RWPE2 (cell line): ENCODE measurements at places on chromosomes 7 and 10.

DNA sequence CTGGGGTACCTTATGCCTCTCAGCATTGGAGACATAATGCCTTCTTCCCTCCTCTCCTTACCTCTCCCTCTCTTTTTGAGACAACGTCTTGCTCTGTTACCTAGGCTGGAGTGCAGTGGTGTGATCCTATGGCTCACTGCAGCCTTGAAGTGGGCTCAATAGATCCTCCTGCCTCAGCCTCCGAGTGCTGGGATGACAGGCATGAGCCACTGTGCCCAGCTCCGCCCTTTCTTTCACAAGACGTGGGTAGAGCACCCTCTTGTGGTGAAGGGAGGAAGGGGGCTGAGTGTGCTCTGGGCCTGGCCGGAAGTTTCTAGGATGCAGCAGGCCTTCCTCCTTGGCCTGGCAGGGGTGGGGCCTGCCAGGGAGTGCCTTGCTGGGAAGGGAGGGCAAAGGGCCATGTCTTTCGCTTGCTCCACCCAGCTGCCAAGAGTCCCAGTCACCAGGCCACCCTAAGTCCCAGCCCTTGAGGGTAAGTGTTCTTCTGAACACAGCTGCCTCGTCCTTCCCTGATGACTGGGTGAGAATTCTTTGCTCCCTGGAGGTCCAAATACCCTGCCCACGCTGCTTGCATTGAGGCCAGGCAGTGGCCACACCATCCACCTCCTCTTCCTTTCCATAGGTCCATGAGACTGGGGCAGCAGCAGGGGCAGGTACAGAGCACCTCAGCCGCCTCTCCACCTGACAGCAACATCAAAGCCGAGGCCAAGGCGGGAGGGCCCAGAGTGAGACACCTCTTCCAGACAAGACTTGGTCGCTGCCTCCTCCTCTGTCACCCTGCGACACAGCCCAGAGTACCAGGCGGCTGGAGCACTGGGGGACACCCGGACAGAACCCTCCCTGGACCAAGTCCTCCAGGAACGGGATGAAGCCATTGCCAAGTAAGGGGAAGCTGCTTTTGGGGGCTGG is 3.7 kb downstream of the ABHD11 start:
- peak overlapping the region; percentile 43 for H3K27ac ChIP-seq
- no peaks in the 10 kb centered on the region for H3K27me3 ChIP-seq
- H3K36me3 ChIP-seq, result peaks cover 13% of the 10 kb centered on the region
- H3K4me1 ChIP-seq, result no peaks in the 10 kb centered on the region

GRCh38 chr10:121519901-121520493 is 78.2 kb downstream of the FGFR2 start:
- H3K27ac ChIP-seq, result no peak overlapping the region
- H3K27me3 ChIP-seq, result no peaks in the 10 kb centered on the region
- H3K36me3 ChIP-seq, result no peaks in the 10 kb centered on the region
- H3K4me1 ChIP-seq, result no peaks in the 10 kb centered on the region

- H3K4me1 ChIP-seq, result no peaks in the 10 kb centered on the region
- no peak for DNase-seq
- no peaks in the 10 kb centered on the region for H3K27me3 ChIP-seq
- no peaks in the 10 kb centered on the region for H3K36me3 ChIP-seq
- H3K4me3 ChIP-seq, result no peak overlapping the region
Measured at GRCh38 chr10:66723608-66724400, 202.0 kb upstream of the LRRTM3 start.

- H3K27ac ChIP-seq, result no peak overlapping the region
- H3K36me3 ChIP-seq, result no peaks in the 10 kb centered on the region
- DNase-seq, result no peak
Measured at GRCh38 chr7:18257711-18258110, 230.1 kb upstream of the PRPS1L1 start.

GRCh38 chr7:111517549-111517951 is 44.7 kb downstream of the IMMP2L start:
- H3K36me3 ChIP-seq, result peaks cover 3% of the 10 kb centered on the region; the same call in 1 of the 2 replicates
- H3K4me3 ChIP-seq, result no peak overlapping the region
- no peak for DNase-seq
- no peaks in the 10 kb centered on the region for H3K27me3 ChIP-seq
- peak overlapping the region; percentile 83 for H3K27ac ChIP-seq

DNA sequence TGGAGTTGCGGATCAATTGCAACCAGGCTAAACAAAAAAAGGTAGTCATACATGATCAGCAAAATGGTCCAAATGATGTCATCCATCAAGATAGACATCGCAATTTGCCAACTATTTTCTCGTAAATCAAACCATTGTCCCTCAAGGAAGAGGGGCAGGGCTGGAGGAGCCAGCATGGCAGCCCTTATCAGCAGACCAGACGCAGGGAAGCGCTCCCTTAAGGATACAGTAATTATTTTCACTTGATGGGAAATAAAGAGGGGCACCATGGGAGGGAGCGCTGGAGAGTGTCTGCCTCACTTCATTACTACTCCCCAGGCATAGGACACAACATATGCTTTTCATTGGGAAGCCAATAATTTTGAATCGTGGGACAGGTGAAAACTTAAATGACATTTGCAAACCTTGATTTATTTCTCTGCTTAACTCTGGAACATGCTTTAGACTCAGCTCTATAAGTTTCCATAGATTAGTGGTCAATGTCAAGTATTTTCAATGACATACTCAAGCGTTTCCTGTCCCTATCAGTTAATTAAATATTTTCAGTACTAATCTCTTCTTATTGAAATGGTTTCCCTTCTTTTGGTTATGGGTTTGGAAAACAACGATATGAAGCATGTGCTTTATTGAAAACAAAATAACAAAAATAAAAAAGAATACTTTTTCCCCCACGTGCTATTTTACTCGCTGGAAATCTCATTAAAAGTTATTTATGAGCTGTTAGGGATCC is 202.4 kb upstream of the HABP2 start:
- H3K27ac ChIP-seq, result no peak overlapping the region
- no peaks in the 10 kb centered on the region for H3K4me1 ChIP-seq
- no peak overlapping the region for H3K4me3 ChIP-seq
- H3K27me3 ChIP-seq, result no peaks in the 10 kb centered on the region
- DNase-seq, result no peak

GRCh38 chr7:27095050-27095896 is 527 bp downstream of the HOXA1 start:
- no peaks in the 10 kb centered on the region for H3K27me3 ChIP-seq
- DNase-seq, result no peak
- peaks cover 13% of the 10 kb centered on the region for H3K36me3 ChIP-seq
- peak overlapping the region; percentile 66 for H3K4me3 ChIP-seq
- H3K4me1 ChIP-seq, result peaks cover 7% of the 10 kb centered on the region

GRCh38 chr7:118140468-118140867 is 43.5 kb upstream of the LSM8 start:
- H3K36me3 ChIP-seq, result no peaks in the 10 kb centered on the region
- H3K27me3 ChIP-seq, result no peaks in the 10 kb centered on the region
- H3K27ac ChIP-seq, result no peak overlapping the region
- no peak for DNase-seq
- H3K4me1 ChIP-seq, result no peaks in the 10 kb centered on the region
